ENCODE measurements at places on chromosomes 6 and 20. TPM values are rescaled to one million over a fixed set of nuclear protein-coding genes. Genes with fewer than 3 reads are reported as not detected.

Gene PRR18
- 0.01 TPM for polyA plus RNA-seq

Gene TMEM200A
- polyA plus RNA-seq = 11.6 TPM

Gene COL11A2
- 0.12 TPM for polyA plus RNA-seq

Gene CALHM4
- polyA plus RNA-seq = 0.24 TPM

Gene RBPJL
- not detected for polyA plus RNA-seq

Gene CCM2L
- not detected for polyA plus RNA-seq

- no peak for DNase-seq
These were observed 29.1 kb upstream of the SASH1 start for GRCh38 chr6:148313488-148313887.

GRCh38 chr20:21361266-21361665 is 36.1 kb downstream of the NKX2-4 start:
- peak; percentile 57 for DNase-seq

- no peak for DNase-seq
These were observed 14.0 kb upstream of the BTN3A2 start for GRCh38 chr6:26350858-26351543.

- DNase-seq = no peak
These were observed 29.2 kb downstream of the B4GALT5 start for GRCh38 chr20:49684335-49684997.

GRCh38 chr6:140175486-140175885 is 801.0 kb upstream of the CITED2 start:
- DNase-seq = no peak

DNA sequence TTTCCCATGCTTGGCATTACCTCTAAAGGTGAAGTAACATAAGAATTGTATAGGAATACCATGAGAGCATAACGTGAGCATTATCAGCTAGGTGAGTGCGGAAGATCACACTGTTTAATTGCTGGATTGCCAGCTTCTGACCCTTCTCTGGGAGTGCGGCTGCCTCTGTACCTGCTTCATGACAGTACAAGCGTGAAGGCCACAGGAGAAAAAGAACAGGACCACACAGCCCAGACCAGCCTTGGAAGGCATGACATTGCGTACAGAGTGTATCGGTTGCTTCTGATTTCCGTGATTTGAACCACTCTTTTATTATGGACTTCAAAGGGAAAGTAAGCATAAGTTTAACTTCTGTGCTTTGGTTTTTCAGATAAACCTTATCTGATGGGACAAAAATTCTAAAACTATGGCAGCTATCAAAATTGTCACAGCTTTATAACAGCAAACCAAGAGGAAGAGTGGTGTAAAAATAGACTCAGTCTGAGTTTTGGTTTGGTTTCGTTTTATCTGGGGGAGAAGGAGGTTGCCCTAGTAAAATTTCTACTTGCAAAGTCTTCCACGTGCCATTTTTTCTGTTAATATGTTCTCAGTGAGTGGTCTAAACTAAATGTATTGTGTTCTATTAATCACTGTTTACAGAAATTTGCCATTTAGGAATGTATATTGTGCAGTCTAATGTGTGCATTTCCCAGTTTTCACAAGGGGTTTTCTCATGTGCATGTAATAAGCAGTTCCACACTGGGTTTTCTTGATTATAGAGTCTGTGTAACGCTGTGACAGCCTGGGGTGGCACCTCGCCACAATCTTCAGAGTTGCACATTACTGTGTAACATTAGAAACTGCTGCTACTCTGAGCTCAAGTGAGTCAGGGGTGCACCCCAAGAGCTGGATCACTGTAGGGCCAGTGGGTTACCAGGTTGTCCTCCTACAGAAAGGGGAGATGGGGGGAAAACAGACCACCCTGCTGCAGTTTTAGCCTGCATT is 97.3 kb downstream of the RPP40 start:
- DNase-seq = no peak

- DNase-seq = peak; percentile 85
These were observed 20.3 kb upstream of the TENT5A start for GRCh38 chr6:81772741-81773140.

- DNase-seq = no peak
These were observed 47.0 kb upstream of the PRND start for GRCh38 chr20:4674672-4675071.

- DNase-seq = no peak
These were observed 97.7 kb downstream of the KCNB1 start for GRCh38 chr20:49384437-49385434.

DNA sequence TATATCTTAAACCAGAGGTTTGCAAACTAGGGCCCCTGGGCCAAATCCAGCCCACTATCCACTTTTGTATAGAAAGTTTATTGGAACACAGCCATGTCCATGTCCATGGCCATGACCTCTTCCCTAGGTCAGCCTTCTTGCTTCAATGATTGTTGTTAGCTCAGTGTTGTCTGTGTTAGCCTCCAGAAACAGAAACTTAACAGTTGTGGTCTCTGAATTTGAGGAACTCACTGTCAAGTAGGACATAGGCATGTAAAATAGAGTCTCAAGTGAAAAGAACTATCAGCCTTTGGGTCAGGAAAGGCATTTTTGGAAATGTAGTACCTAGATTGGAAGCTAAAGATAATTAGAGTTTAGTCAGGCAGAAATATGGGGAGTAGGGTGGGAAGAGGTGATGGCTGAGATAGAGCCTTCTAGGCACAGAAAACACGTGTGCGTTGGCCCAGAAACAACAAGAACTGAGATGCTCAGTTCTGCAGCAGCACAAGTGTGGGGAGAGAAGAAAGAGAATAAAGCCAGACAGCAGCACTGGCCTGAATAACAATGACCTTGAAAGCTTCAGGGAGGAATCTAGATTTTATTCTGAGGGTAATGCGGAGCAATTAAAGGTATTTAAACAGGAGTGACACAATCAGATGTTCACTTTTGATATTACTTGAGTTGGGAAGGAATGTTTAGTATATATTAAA is 87.0 kb upstream of the OLIG3 start:
- DNase-seq = no peak

DNA sequence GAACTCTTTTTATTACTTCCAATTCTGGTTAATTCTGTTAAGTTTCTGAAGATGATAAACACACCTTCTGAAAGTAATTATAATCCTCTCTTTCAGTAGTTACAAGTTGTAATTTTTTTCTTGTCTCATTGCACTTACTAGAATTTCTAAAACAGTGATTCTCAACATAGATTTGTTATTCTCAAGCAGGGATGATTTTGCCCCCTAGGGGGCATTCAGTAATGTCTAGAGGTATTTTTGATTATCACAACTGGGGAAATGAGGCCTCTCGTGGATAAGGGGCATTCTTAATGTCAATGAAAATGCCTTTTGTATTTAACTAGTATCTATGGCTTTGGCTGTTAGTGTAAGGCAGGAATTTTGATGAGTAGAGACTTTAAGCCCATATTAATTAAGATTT is 39.4 kb upstream of the MAFB start:
- no peak for DNase-seq

- no peak for DNase-seq
These were observed 24.2 kb downstream of the ISM1 start for GRCh38 chr20:13245250-13245723.

DNA sequence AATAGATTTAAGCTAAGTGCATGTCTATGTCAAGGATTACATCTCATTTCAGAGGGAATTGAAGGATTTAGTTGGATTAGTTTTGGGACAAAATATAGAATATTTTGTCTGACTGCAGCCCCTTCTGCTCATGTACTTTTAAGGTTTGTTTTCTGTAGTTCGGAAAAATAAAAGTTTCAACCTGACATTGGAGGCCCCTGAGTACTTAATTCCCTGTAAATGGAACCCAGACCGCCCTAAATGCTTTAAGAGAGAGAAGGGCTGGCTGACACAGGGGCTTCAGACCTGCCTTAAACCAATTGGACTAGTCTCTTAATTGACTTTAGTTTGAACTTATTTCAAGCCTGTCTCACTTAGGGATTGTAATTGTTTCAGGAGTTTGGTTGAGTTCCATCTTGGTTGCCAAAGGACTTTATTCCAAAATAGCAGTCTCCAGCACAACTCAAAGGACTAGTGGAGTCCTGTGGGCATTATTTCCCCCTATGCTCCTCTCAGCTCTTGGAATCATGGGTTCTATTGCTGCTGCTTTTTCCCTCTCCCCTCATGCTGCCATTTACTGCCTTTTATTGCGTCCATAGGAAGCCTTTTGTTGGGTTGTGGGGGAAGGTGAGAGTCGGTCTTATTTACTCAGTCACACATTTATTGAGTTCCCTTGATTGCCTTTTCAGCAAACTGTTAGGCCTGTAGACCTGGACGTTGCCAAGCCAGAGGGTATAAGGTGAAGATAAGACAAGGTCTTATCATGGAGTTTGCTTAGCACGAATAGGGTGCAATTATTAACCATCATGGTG is 14.5 kb downstream of the BRD2 start:
- DNase-seq = no peak

GRCh38 chr6:28880894-28881780 is 42.6 kb downstream of the TRIM27 start:
- DNase-seq = peak; percentile 58

DNA sequence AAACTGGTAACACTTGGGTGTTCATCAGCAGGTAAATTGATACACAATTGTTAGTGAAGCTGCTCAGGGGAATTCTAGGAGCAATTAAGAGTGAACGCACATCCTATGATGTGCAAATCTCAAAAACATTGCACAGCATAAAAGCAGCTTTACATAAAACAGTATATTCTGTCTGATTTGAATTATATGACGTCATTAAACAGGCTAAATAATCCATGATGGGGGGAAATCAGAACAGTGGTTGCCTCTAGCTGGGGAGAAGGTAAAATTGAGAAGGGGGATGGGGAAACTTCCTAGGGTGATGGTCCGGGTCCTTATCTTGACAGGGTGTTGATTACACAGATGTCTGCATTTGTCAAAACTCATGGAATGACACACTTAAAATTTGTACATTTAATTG is 17.3 kb upstream of the THBD start:
- no peak for DNase-seq

DNA sequence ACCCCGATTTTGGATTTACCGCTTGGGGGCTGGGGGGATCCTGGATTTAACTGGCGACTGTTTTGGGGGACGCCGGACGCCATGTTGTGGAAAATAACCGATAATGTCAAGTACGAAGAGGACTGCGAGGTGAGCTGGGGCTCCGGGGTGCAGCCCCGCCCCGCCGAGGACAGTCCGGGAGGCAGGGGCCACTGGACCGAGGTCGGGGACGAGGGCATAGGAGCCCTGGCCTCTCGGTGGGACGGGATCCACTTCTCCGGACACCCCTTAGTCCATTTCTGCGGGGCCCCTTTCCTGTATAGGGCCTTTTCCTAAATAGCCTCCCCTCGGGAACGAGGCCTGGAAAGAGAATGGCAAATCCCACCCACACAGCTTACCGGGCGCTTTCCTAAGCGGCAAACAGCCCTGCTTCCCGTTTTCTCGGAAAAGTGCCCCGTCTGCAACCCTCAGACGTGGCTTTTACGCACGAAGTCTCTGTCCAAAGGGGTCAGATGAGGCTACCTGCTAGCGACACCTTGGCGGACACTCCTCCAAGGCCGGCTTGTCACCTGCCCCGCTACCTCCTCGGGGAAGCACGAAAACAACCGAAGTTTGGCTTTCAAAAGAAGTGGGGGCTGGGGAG is 469 bp downstream of the TFAP2C start:
- no peak for DNase-seq

GRCh38 chr20:23697947-23698346 is 9.1 kb upstream of the CST4 start:
- no peak for DNase-seq

GRCh38 chr6:152094992-152095592 is 287.6 kb downstream of the ESR1 start:
- DNase-seq = peak; percentile 100

DNA sequence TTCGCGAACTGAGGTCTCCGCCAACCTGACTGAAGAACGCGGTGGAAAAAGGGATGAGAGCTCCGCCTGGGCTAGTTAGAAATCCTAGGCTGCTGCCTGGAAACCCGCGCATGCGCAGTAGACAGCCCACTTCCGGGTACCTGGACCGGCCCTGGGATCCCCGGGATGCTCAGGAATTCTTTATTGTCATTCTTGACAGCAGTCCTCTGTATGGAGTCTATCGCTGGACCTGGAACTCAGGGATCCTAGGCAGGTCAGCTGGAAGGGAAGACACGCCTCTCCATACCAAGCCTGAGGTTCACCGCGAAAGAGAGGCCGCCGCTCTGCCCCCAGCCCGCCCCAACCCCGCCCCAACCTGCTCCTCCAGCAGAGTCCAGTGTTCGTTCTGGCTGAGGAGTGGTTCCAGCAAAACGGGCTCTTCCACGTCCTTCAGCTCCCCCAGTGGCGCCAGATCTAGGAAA is 1379.2 kb upstream of the DEFB115 start:
- DNase-seq = no peak

DNA sequence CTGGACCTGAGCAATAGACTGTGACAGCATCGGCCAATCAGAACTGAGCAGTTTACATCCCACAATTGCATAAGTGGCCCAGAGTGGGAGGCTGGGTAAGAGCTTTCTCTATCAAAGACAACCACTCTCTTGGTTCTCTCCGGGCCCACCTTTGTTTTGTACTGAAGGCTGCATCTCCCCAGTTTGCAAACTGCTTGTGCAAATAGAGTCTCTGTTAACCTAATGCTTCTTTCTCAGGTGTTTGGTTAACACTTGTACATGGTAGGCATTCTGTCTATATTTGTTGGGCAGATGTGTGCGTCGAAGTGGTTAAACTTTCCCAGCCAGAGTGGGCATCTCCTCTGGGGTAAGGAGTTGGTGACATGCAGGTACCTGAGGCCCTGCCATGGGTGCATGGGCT is 177.1 kb downstream of the CDH26 start:
- DNase-seq = no peak
